ENCODE measurements at places on chromosomes 2 and 18.

DNA sequence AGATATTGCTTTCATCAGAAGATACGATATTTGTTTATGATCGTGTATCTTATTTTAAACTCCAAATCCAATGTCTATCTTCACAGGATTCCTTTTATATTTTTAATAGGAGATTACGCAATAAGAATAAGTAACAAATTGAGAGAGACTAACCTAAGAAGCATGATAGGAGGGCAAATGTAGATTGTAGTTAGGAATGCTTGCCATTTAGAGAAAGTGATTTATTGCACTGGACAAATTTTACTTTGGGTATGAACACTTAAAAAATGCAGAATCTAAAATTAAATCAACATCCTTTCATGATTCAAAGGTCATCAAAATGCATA is 563.4 kb upstream of the POU3F3 start:
- no peak for DNase-seq

DNA sequence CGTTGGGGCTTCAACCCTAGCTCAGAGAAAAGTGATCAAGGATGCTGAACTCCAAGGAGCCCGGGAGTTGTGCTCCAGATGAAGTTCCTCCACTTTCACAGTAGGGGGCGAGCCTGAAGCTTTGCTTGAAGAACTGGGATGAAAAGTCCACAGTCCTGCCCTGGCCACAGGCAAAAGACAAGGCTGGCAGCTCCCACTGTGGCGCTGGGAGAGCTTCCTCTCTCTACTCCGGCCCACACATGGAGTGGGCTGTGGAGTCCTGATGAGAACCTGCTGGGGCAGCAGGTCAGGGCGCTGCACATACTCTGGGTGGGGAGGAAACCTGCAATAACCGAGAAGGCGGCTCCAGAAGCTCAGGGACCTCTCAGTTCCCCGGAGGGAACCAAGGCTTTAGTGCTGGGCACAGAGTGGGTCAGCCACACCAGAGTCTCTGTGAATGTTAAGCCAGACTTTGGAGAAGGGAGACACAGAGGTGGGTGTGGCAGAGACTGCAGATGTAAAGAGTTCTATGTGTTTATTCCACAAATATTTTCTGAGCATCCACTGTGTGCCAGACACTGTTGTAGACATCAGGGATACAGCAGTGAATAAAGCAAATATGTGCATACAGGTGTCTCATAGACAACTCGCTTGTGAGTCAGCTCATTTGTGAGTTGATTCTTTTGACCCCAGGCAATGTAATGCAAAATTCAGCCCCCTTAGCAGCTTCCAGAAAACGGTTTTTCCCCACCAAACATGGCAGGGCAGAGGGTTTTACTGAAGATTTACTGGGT is 48.0 kb upstream of the MRPL33 start:
- DNase-seq: peak; percentile 62

DNA sequence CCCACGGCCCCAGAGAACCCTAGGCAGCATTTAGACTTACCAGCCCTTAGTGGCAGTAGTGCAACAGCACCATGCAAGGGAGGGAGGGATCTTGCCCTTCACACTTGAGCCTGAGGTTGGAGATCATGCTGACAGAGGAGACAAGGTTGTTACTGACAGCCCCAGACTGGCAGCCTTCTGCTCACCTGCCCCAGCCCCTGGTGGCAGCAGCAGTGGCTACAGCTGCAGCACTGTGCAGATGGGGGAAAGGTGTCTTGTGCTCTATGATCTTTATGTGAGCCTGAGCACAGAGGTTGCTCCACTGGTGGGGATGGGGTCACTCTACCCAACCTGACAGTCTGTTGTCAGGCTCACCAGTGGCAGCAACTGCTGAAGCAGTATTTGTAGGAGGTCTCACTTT is 501.2 kb upstream of the LRRTM4 start:
- DNase-seq: no peak

DNA sequence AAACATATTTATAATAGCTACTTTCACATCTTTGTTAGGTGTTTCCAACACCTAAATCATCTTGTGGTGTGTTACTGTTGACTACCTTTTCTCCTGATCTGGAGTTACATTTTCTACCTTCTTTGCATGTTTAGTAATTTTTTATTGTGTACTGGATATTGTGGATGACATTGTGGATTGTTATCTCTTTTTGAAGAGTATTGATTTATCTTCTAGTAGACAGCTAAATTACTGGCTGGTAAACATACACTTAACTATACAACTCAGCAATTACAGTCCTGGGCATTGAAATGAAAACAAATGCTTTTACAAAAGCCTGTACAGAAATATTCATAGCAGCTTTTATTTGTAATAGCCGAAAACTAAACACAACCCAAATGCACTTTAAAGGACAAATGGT is 150.8 kb downstream of the PTRHD1 start:
- DNase-seq: no peak

- DNase-seq: no peak
Measured at GRCh38 chr2:112600634-112601033, 16.2 kb downstream of the CHCHD5 start.

- no peak for DNase-seq
Measured at GRCh38 chr2:23520256-23520655, 135.3 kb downstream of the KLHL29 start.

GRCh38 chr2:146584316-146584715 is 1260.5 kb upstream of the ACVR2A start:
- no peak for DNase-seq

- no peak for DNase-seq
Measured at GRCh38 chr2:24725956-24726355, 67.2 kb downstream of the PTRHD1 start.

- DNase-seq: no peak
Measured at GRCh38 chr2:161844822-161845221, 220.6 kb downstream of the SLC4A10 start.

DNA sequence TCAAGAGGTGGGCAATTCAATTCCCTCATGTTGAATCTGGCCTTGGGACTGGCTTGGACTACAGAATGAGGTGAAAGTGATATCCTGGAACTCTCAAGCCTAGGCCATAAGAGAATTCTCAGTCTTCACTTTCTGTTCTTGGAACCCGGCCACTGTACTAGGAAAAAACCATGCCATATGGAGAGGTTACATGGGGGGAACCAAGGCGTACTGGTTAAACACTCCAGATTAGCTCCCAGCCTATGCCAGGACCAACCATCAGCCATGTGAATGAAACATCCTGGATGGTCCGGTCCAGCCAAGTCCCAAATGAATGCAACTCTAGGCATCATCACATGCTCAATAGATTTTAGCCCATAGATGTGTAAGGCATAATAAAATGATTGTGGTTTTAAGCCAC is 56.4 kb downstream of the ZNF385B start:
- no peak for DNase-seq

DNA sequence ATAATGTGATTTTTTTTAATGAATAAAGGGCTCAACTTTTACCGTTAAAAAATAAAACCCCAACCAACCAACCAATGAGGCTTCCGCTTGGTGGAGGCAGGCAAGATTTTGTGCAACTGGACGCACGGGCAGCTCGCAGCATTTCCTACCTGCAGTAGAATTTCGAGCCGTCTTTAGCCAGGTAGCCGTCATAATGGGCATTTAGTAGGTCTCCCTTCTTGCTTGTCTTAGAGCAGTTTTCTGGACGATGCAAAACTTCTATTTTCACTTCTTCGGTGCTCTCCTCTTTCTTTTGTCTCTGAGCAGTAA is 316 bp downstream of the FKBP7 start:
- no peak for DNase-seq

DNA sequence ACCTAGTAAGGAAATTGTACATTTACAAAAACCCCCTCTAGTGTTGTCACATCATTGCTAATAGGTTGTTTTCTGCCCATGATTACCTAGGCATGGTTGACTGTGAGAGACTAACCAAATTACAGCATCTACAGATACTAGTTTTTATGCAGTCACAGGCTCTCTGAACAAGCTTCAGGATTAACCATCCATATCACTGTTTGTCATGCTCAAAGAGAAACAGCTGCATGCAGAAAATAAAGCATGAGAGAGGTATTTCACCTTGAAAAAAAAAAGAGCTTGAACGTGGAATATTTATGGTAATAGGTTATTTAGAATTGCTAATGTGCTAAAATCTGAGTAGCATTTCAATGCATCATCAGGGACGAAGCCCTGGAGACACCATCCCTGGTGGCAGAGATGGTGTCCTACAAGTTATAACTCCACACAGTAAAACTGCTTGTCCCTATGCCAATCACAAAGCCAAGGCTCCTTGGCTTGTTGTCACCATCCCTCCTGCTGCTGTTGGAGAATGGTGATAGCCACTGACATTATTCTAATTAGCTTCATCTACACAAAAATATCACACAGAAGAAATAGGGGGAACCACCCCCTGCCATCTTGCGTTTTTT is 5.4 kb downstream of the NEB start:
- DNase-seq: no peak

- no peak for DNase-seq
Measured at GRCh38 chr18:6406910-6407470, 7.7 kb downstream of the L3MBTL4 start.

GRCh38 chr18:80208620-80209019 is 38.7 kb downstream of the PARD6G start:
- DNase-seq: no peak

- DNase-seq: no peak
Measured at GRCh38 chr18:58373481-58373880, 255.4 kb downstream of the ALPK2 start.

DNA sequence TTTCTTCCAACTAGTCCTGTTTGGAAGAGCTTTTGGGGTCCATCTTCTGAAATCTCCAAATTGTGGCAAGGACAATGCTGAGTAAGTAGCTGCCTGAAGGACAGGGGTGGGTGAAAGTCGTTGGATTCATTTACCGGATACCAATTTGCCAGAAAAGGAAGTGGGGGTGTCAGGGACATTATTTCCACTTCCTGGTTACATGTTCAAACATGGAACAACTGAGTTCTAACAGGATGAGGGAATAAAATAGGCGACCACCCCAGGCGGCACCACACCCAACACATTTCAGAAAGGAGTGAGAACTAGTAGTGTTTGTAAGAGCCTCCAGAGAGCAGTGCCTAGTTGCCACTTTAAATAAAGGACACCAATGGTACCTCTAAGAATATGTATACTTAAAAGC is 158.6 kb upstream of the SERTAD2 start:
- no peak for DNase-seq

DNA sequence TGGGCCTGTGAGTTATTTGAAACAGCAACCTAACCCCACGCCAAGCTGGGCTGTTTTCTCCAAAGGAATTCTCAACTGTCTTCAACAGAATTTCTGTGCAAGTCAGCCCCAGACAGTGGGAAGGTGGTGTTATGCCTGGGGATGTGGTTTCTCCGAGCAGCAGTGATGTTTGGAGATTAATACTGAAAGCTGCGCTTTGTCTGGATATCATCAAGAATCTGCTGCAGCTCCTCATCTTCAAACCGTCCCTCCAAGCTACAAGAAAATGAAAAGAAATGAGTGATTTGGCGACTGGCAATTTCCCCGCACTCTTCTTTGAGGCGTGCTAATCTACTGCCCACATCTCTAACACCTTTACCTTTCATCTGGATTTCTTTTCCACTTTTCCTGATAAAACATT is 10.0 kb downstream of the POLR2D start:
- DNase-seq: no peak

DNA sequence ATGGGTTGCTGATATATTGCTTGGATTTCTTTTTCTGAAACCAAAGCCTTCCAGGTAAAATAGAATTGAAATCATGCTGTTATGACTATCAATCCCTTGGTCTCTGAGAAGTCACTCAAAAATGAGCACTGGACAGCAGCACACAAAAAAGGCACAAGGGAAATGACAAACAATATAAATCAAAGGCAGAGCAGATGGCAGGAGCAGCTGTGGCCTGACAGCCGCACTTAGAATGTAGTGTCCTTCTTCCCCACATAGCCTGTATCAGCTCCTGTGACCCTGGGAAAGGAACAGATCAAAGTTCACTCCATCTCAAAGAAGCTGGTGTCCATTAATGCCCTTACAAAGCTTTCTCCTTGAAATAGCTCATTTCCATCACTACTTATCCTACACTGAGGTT is 326.7 kb downstream of the SUCLG1 start:
- DNase-seq: peak; percentile 70

DNA sequence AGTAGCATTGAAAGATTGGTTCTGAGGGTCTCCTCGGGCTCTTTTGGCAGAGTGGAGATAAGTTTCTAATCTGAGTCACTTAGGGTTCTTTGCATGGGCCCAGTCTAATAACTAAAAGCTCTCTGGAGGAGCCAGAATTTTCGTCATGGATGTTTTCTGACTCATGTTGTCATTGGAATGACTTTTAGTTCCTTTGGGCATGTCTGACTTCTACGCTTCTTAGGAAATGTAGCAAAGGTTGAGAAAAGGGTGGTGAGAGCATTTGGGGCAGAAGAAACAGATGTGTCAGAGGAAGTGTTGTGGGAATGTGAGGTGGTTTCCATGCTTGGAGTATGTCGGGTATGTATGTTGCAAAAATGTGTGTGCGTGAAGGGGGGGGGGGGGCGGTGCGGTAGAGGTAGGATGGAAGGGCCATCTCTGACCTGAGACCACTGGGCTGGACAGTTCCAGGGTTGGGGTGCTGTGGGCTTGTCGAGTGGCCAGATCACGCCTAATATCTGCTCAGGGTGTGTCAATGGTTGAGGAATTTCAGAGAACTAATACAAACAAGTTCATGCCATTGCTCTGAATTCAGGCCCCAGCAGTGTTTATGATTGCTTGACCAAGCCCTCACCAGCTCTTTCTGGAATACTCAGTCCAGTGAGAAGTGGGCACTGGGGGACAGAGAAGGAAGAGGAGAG is 26.9 kb downstream of the KLHL29 start:
- no peak for DNase-seq

- DNase-seq: no peak
Measured at GRCh38 chr2:96608469-96609455, 29.4 kb downstream of the KANSL3 start.

GRCh38 chr2:217694291-217694690 is 308.5 kb downstream of the TNS1 start:
- no peak for DNase-seq

- no peak for DNase-seq
Measured at GRCh38 chr2:105112345-105112744, 74.5 kb downstream of the MRPS9 start.

DNA sequence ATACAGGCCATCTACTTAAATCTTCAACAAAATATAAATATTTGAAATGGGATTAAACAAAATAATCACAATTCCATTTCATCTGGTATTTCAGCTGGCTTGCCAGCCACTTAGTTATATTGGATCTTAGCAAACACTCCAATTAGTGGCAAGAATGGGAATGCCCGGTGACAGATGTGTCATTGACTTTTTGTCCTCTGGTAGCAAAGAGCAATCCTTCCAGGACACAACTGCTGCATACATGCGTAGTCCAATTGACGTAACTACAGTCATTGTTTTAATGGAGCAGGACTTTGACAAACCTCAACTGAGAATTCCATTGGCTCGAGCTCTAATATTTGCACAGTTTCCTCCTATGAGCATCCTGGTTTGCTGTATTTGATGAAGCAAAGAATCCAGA is 69.9 kb downstream of the RNF152 start:
- DNase-seq: no peak

- no peak for DNase-seq
Measured at GRCh38 chr2:102025016-102025501, 33.3 kb downstream of the IL1R2 start.

GRCh38 chr2:119305497-119306195 is 61.0 kb downstream of the C2orf76 start:
- no peak for DNase-seq
